ENCODE measurements at places on chromosomes 1 and 21.

DNA sequence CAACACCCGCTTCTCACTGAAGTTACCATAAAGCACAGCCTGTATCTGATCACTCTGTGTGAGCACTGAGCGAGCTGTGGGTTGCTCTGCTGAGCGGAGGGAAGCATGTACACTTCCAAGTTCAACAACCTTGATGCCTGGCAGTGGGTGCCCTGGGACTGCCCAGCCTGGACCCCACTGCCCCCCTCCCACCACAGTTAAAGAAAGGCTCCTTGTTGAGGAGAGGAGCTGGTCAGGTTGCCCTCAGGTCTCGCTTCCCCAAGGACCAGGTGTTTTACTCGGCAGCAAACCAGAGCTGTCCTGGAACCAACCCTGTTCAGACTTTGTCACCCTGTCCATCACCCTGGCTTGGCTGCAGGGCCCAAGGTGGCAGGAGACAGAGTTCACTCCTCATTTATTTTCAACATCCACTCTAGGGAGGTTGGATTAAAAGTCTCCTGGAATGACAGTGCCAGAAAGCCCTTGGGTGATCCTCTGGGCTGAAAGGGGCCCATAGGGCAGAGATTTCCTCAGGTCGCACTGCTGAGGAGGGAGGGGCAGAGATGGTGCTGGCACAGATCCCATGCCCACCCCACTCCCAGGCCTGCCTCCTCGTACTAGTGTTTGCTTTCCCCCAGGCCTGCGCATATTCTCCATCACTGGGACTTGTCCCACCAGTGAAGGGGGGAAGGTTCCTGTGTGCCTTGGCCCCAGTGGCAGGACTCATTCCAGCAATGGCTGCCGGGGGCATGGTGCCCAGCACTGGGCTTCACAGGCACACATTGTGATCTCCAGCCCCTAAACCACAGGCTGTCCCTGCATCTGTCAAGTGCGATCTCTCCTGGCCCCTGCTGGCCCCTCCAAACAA is 101.7 kb downstream of the TRABD2B start:
- DNase-seq, result no peak

- DNase-seq, result no peak
Measured at GRCh38 chr1:231847612-231848397, 221.2 kb downstream of the DISC1 start.

DNA sequence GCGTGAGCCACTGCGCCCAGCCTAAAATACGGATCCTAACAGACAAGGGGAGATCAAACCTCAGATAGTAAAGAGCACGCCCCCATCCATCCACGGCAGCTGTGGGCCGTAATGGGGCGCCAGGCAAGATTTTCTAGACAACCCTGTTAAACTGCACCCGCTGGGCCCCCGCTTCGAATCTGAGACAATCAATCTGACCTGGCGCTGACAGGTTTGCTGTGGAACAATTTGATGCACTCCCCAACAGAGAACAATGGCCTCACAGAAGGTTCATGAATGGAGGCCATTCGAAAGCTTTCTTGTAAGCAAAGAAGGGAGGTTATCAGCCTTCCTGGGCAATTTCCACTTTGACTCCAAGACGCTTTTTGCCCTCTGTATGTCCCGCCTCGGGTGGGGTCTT is 30.5 kb downstream of the CLSTN1 start:
- DNase-seq, result no peak

DNA sequence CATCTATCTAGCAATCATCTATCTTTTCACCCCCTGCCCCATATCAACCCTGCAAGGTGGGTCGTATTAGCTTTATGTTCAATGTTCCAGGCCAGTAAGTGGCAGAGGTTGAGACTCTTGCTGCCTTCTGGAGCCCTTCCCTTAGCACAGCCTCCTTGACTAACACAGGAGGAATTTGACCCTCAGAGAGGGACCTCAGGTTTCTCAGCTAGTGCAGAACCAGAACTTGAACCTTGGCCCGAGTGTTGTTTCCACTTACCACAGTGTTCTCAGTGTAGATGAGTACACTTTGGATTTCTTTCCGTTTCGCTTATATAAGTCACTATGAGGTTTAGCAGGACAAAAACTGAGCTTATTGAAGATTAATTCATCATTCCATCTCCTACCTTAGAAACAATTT is 11.1 kb upstream of the ATF3 start:
- DNase-seq, result no peak

All from cortex of kidney (tissue), 1 donor.